HT-29 (cell line): ENCODE measurements at places on chromosomes 12 and 14. TPM values are rescaled to one million over a fixed set of nuclear protein-coding genes. Genes with fewer than 3 reads are reported as not detected.

- DNase-seq: no peak
Observed at GRCh38 chr12:11722071-11722470, 72.6 kb downstream of the ETV6 start.

DNA sequence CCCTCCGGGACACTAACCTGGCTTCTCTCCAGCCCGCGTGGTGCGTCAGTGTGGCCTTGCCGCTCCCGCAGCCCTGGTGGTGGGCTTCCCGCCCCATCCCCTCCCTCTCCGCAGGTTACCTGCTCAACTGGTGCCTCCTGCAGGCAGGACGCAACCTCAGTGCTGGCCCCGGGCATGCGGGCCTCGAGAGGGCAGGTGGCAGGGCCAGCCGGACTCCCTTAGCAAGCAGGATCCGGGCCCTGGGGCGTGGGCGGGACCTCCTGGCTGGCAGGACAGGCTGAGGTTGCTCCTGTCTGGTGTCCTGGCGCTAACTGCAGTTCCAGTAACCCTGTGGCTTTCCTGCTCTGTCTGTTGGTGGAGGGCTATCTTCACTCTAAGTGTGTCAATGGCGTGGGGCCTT is 8.6 kb upstream of the ADSS1 start:
- DNase-seq: no peak

DNA sequence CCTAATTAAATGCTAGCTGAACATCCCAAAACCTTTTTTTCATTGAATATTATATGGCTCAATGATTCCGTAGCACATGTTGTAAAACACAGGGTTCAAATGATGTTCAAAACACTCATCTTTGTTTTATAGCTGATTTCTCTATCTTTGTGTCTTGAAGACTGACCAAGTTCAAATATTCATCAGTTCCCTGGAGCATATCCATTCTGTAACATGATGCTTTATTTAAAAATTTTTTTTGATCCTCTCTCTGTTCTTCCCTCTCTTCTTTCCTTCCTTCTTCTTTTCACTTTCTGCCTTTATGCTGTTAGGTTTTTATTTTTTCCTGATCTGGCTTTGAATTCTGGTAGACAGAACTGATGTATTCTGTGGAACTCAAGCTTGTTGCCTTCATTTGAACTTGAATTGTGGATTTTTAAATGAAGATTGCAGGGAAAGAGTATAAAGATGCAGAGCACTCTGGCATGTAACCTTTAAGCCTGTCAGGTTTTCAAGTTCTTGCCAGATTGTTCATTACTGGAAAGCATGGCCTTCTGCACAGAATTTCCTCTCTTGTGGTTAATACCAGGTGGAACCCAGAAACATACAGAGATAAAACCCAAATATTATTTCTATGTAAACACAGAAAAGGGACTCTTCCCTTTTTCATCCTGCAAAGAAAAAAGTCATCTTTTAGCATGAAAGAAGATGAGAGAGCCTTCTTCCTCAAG is 39.5 kb downstream of the PROX2 start:
- no peak for DNase-seq

The NGB gene
- not detected in 2 replicates for total RNA-seq

The APOF gene
- not detected in 2 replicates for total RNA-seq

The GPX2 gene
- 1,024 and 1,115 TPM in 2 replicates for total RNA-seq

The IL23A gene
- 0.08 and 0.36 TPM in 2 replicates for total RNA-seq
